Anterior cingulate cortex (tissue), 58 donors: ENCODE measurements at places on chromosomes 16 and 17.

- DNase-seq, result no peak
Observed at GRCh38 chr17:46853896-46854444, 2.6 kb downstream of the WNT9B start.

DNA sequence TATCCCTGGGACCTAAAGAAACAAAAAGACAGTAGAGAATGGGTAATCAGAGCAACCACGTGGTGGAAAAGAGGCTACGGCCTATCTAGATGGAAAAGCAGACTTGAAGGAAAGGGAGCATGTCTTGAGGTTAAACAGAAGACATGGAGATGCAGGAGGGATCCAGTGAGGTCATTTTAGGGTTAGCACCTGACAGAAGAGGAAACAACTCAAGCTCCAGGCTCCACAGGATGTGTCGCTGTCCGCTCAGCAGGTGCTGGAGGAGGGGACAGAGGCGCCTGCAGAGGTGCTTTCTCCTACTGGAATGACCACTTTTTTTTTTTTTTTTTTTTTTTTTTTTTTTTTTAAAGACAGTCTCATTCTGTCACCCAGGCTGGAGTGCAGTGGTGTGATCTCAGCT lies 47.5 kb upstream of the CLEC3A start:
- no peak for DNase-seq

- DNase-seq, result no peak
Observed at GRCh38 chr16:11679941-11680911, 12.0 kb downstream of the SNN start.

GRCh38 chr17:33284022-33284421 lies 9.1 kb downstream of the ASIC2 start:
- DNase-seq, result no peak

DNA sequence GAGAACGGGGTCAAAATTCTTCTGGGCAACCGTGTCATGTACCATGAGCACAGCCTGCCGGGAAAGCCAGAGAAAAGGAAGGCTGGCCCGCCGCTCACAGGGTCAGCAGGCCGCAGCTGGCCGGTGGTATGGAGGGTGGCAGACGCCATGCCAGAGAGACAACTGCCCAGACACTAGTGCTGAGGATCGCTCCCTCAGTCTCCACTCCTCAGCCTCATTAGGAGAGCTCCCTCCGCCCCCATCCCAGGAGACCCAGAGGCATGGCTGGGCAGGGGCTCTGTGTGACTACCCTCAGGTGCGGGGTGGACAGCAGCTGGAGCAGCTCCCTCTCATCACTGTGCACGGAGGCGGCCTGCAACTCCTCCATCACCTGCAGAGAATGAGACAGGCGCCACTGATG lies 3.2 kb downstream of the MPP3 start:
- DNase-seq, result no peak

- no peak for DNase-seq
Observed at GRCh38 chr17:76032780-76033108, 5.6 kb upstream of the EVPL start.

GRCh38 chr16:1424028-1424427 lies 3.5 kb upstream of the UQCC4 start:
- no peak for DNase-seq

GRCh38 chr17:59723041-59723440 lies 15.6 kb downstream of the VMP1 start:
- DNase-seq, result no peak

- DNase-seq, result no peak
Observed at GRCh38 chr16:70779361-70779760, 21.6 kb downstream of the VAC14 start.

DNA sequence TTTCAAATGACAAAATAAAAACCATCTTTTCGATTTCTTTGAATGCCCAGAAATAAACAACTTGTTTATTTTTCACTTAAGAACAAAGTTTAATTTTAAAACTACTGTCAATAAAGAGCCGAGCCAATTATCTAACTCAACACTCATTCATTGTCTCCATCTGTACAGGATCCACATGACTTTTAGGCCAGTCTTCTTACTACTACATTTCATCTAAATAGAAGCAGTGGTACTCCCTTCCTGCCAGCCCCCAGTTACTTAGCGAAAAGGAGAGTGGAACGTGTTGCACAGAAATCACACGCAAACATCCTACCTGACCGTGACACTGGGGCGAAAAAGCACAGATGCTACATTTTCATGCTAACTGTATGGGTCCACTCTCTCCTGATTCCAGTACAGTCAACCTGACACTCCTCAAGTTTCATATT lies 1.2 kb downstream of the GNA13 start:
- DNase-seq, result no peak

- no peak for DNase-seq
Observed at GRCh38 chr17:4234401-4234800, 29.4 kb downstream of the ANKFY1 start.

GRCh38 chr16:67213197-67214019 lies 13.5 kb upstream of the TMEM208 start:
- DNase-seq, result no peak

GRCh38 chr16:74268372-74268782 lies 28.2 kb upstream of the PSMD7 start:
- DNase-seq, result no peak

DNA sequence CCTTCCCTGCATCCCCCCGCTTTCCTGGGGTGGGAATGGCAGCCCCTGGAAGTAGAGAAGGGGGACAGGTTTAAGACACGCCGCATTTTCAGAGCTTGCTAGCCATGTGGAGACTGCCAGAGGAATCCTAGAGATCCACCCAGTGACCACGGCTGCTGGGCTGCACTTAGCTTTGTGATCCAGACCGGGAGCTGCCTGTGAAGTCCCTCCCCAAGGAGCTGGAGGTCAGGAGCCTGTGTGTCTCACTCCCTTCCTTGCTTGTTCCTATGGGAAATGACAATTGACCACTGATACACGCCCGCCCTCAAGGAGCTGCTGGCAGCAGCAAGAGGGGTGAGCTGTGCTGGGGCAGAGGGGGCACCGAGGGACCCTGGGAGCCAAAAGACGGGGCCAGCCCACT lies 73.7 kb downstream of the SREBF1 start:
- no peak for DNase-seq

GRCh38 chr17:39194985-39195524 lies 2.4 kb downstream of the CACNB1 start:
- DNase-seq, result peak; percentile 70

GRCh38 chr17:75691371-75691791 lies 24.2 kb downstream of the SAP30BP start:
- DNase-seq, result no peak

DNA sequence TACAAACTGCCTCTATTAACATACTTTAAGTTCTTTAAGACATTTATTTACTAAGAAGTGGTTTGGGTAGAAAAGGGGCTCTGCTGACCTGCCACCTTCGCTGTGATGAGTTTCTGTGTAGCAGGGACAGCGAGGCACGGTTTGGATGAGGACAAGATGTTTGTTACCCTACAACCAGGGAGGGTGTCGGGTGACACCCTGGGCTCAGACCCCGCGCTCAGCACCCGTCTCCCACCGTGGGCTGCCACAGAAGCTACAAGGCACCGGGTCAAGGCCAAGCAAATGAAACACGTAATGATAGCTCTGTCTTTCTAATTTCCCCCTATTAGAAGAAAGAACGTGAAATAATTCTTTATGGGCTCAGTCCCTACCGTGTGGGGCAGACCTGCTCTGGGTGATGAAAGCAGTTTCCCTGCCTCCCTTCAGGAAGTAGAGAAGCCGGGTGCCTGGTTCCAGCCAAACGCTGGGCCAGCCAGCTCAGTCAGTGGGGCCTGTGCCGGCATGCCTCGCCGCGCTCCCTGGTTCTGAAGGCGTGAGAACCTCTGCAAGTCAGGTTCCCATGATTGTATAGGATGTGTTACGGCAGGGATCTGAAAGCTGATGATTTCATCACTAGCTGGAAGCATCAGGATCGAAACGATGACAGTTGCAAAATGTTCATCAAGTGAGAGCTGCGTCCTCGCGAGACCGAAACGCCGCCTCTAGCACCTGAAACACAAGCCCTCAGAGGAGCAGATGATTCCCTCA lies 3.9 kb downstream of the ZNF750 start:
- DNase-seq, result no peak

- DNase-seq, result no peak
Observed at GRCh38 chr17:2042390-2042847, 597 bp downstream of the OVCA2 start.

- no peak for DNase-seq
Observed at GRCh38 chr17:79581324-79581932, 29.4 kb downstream of the RBFOX3 start.

DNA sequence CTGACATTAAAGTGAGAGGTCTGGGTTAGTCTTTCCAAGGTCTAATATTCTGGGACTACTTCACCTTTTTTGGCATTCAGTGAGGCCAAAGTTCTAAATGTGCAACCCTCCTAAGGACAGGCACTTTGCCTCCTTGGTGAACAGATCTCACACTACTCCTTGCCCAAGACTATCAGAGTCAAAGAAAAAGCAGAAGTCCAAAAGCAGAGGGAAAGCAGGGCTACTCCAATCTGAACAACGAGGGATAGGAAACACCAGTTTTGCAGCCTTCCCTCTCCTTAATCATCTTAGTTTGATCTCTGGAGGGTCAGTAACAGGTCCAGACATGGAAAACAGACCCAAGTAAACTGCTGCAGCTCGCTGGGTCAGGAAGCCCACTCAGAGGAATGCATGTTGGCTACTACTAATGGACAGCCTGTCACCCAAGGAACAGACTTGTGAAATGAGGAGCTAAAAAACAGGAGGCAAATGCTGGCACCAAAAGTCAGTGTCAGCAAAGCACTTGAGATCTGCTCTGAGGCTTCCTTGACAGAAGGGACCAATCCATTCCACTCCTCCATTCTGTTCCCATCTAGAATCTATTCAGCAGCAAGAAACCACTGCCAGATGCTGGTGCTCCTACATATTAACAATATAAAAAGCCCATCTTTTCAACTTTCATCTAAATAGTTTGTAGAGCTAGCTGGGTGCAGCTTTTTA lies 29.9 kb downstream of the DCUN1D3 start:
- no peak for DNase-seq

- no peak for DNase-seq
Observed at GRCh38 chr16:86048882-86049585, 150.1 kb downstream of the IRF8 start.
